ENCODE measurements at places on chromosomes 2 and 18.

GRCh38 chr18:22839340-22839821, 93.7 kb upstream of the RBBP8 start:
- H3K4me3 ChIP-seq: no peak overlapping the region
- H3K36me3 ChIP-seq: no peaks in the 10 kb centered on the region
- no peak for DNase-seq
- no peaks in the 10 kb centered on the region for H3K27me3 ChIP-seq
- H3K4me1 ChIP-seq: no peaks in the 10 kb centered on the region

DNA sequence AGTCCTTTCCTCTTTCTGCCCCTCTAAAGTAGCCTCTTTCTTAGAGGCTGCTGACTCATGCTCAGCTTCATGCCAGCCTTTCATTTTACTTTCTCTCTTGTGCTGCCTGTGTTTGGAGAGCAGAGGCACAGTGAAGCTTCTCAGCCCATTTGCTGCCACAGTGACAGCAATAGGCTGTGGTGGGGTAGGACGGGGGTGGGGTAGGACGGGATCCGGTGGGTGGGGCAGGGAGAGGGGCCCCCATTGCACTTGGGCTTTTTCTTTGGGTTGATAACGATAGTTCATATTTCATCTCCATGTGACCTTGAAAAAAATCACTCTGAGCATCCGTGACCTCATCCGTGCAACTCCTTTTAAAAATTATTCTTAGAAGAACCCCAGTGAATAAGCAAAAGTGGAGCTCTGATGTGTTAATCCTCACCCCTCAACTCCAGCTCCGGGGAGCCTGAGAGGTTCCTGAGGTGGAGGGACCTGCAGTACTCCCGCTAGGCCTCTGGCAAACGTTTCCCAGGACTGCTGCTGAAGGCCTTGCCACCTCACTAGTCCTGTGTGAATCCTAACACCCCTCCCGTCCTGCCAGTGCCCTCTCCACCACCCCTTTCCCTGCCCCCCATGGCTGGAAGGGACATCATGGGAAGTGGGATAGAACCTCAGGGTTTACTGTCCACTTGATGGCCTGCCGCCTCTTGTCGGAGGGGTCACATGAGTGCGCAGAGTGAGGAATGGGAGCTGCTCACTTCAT, 70.8 kb downstream of the INPP4A start:
- no peak overlapping the region for H3K4me3 ChIP-seq
- no peaks in the 10 kb centered on the region for H3K27me3 ChIP-seq
- peaks cover 7% of the 10 kb centered on the region for H3K36me3 ChIP-seq
- H3K27ac ChIP-seq: peak overlapping the region; percentile 44
- DNase-seq: no peak

DNA sequence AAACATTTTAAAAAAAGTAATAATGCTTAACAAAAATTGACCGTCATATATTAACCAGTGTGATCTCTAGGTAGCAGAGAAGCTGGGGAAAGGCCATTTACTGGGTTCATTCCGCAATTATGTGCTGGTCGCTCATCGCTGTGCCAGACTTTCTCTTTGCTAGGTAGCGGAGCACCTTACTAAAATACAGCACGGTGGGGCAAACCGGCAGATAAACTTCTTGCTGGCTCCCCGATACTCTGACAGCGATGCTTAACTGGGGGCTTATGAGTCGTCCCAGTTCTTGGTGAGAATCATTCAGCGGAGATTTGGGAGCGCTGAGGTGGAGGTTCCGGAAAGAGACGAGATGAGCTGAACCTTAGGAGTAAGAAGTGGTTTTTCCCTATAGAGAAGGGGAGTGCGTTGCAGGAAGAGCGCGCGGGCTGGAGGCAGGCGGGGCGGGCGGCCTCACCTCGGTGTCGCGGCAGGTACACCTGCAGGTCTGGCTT, 605 bp downstream of the C2orf68 start:
- H3K4me1 ChIP-seq: peaks cover 18% of the 10 kb centered on the region
- no peaks in the 10 kb centered on the region for H3K36me3 ChIP-seq
- H3K27ac ChIP-seq: peak overlapping the region; percentile 89

DNA sequence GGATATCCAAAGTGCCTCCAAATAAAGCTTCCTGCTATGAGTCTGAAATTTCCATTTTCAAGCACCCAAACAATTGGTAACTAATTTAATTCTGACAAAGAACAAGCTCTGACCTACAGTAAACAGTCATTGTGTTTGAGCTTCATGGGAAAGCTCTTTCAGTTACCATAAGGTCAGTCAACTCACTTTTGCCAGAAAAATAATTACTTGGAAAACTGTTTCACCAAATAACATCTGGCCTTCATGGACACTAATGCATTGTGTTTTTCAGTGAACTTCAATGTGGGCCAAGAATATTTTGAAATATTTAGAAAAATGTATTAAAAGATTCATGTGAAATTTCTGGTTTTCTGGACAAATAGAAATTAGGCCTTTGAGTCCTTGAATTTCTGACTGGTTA, 369.9 kb downstream of the GALR1 start:
- no peaks in the 10 kb centered on the region for H3K27me3 ChIP-seq
- no peak overlapping the region for H3K4me3 ChIP-seq
- no peaks in the 10 kb centered on the region for H3K4me1 ChIP-seq
- H3K27ac ChIP-seq: no peak overlapping the region
- DNase-seq: no peak

- H3K4me3 ChIP-seq: no peak overlapping the region
- H3K36me3 ChIP-seq: no peaks in the 10 kb centered on the region
- DNase-seq: no peak
- no peak overlapping the region for H3K27ac ChIP-seq
These were observed 36.3 kb downstream of the SMAD2 start for GRCh38 chr18:47893939-47894699.

- H3K27ac ChIP-seq: no peak overlapping the region
- no peak for DNase-seq
- H3K4me3 ChIP-seq: no peak overlapping the region
- no peaks in the 10 kb centered on the region for H3K4me1 ChIP-seq
These were observed 44.5 kb downstream of the TMEM182 start for GRCh38 chr2:102806250-102806837.

DNA sequence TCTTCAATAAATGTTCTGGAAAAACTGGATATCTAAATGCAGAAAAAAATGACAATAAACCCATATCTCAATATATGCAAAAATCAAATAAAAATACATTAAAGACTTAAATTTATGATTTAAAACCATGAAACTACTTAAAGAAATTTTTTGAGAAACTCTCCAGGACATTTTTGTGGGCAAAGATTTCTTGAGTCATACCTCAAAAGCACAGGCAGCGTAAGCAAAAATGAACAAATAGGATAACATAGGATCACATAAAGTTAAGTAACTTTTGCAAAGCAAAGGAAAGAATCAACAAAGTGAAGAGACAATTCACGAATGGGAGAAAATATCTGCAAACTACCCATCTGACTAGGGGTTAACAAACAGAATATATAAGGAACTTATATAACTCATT, 1545.5 kb downstream of the SUCLG1 start:
- H3K4me1 ChIP-seq: no peaks in the 10 kb centered on the region
- no peaks in the 10 kb centered on the region for H3K36me3 ChIP-seq
- H3K27me3 ChIP-seq: no peaks in the 10 kb centered on the region
- H3K27ac ChIP-seq: no peak overlapping the region

DNA sequence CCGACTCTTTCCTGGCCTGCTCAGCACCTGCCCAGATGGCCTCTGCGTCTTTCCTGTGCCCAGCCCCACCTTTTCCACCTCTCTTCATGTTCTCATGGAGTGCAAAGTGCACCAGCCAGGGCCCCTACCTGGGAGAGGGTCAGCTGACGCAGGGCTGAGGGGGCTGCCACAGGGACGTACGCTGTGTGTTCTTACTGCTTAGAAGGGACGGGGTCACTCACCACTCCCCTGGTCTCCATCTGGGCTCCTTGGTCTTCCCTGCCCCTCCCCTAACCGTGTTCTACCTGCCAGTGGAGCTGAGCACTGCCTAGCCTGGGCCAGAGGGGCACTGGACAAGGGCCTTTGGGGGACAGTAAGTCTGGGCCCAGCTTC, 8.6 kb downstream of the ERFE start:
- no peaks in the 10 kb centered on the region for H3K27me3 ChIP-seq
- peaks cover 18% of the 10 kb centered on the region for H3K36me3 ChIP-seq
- peaks cover 24% of the 10 kb centered on the region for H3K4me1 ChIP-seq
- no peak overlapping the region for H3K27ac ChIP-seq
- DNase-seq: no peak

- H3K4me1 ChIP-seq: peaks cover 23% of the 10 kb centered on the region
- DNase-seq: no peak
- H3K27ac ChIP-seq: no peak overlapping the region
- no peaks in the 10 kb centered on the region for H3K27me3 ChIP-seq
- no peak overlapping the region for H3K4me3 ChIP-seq
- no peaks in the 10 kb centered on the region for H3K36me3 ChIP-seq
These were observed 20.6 kb downstream of the KCMF1 start for GRCh38 chr2:84991404-84992160.

DNA sequence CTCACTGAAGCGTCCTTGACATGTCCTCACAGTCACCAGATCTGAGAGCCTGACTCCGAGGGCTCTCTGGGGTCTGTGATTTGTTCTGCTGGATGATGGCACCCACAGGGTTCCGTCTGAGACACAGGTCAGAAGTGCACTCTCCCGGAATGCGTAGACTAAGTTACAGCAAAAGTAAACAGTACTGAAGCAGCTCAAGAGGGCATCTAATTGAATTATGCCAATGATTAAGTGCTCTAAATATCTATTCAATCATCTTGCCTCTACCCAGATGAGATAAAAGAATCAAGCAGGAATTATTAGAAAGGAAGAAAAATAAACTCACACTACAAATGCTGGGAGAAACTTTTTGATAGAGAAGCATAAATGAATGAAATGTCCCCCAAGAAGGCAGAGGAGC, 544.1 kb downstream of the SOX11 start:
- no peaks in the 10 kb centered on the region for H3K36me3 ChIP-seq
- no peak overlapping the region for H3K27ac ChIP-seq
- H3K27me3 ChIP-seq: no peaks in the 10 kb centered on the region
- H3K4me1 ChIP-seq: no peaks in the 10 kb centered on the region

GRCh38 chr18:74522635-74523548, 11.4 kb upstream of the CNDP1 start:
- H3K4me1 ChIP-seq: no peaks in the 10 kb centered on the region
- no peak overlapping the region for H3K4me3 ChIP-seq
- DNase-seq: no peak
- no peak overlapping the region for H3K27ac ChIP-seq

DNA sequence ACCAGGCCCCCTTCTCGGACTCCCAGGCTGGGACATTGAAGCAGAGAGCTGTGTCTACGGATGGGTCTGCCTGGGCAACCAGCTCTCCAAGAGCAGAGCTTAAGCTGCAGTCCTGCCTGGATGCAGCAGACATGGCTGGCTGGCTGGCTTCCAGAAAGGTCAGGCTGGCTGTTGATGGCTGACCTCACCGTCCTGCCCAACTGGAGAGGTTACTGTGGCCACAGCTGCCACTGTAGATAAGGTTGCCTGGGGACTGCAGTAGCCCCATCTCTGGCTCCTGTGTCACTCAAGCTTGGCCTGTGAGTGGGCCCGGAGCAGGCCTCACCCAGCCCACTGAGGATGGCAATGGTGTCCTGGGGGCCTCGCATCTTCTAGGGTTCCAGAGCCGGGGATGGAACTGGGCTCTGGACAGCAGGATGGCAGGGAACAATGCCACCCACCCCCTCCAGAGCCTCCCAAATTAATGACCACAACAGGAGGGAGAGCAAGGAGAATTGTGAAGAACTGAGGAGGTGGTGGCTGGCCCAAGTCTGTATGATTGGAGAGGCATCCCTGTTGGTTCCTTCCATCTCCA, 37.0 kb upstream of the FOSL2 start:
- H3K36me3 ChIP-seq: no peaks in the 10 kb centered on the region
- H3K27me3 ChIP-seq: no peaks in the 10 kb centered on the region
- peak overlapping the region; percentile 93 for H3K27ac ChIP-seq
- no peak for DNase-seq
- H3K4me1 ChIP-seq: peaks cover 61% of the 10 kb centered on the region

- H3K36me3 ChIP-seq: no peaks in the 10 kb centered on the region
- no peak for DNase-seq
- no peaks in the 10 kb centered on the region for H3K27me3 ChIP-seq
- H3K4me3 ChIP-seq: no peak overlapping the region
- H3K4me1 ChIP-seq: peaks cover 6% of the 10 kb centered on the region
- H3K27ac ChIP-seq: peak overlapping the region; percentile 94
These were observed 1.6 kb upstream of the STK17B start for GRCh38 chr2:196172951-196173350.

GRCh38 chr18:29430416-29430815, 1253.5 kb upstream of the CDH2 start:
- H3K27ac ChIP-seq: no peak overlapping the region
- no peaks in the 10 kb centered on the region for H3K27me3 ChIP-seq
- H3K36me3 ChIP-seq: no peaks in the 10 kb centered on the region
- no peak overlapping the region for H3K4me3 ChIP-seq
- no peaks in the 10 kb centered on the region for H3K4me1 ChIP-seq

DNA sequence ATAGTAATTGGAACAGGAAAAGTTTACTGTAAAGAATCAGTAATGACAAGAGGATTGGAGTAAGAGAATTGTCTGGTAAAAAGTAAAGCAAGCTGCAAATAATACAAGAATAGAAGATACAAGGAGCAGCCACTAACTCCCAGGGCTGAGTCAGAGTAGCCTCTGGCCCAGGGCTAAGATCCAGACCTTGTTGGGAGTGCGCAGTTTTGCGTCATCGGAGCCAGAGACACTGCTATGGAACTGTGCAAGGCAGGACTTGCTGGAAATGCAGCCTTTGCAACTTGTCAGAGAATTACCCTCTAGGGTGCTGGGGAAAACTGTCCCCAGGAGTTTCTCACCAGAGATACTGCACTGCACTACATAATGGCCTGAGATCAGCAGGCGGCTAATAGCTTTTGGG, 135.2 kb downstream of the NYAP2 start:
- no peaks in the 10 kb centered on the region for H3K36me3 ChIP-seq
- H3K4me3 ChIP-seq: no peak overlapping the region
- H3K27ac ChIP-seq: no peak overlapping the region
- H3K4me1 ChIP-seq: no peaks in the 10 kb centered on the region
- no peak for DNase-seq

DNA sequence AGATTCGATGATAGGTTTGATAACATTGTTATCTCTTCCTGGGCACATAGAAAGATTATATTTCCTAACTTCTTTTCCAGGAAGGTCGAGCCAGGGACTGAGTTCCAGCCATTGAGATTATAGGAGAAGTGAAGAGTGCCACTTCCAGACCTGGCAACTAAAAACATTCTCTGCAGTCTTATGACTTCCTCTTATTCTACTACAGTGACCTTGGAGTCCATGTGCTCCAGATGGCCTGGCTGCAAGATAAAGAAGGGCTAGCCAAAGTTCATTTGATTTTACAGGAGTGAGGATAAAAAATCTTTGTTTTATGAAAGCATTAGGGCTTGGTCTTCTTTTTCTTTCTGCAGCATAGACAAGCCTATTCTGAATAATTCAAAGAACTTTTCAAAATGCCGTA, 363.0 kb downstream of the FSIP2 start:
- H3K4me3 ChIP-seq: no peak overlapping the region
- H3K4me1 ChIP-seq: no peaks in the 10 kb centered on the region
- no peak overlapping the region for H3K27ac ChIP-seq
- no peak for DNase-seq
